Effector memory CD4-positive, alpha-beta T cell (primary cell): ENCODE measurements at places on chromosomes 13 and 19.

DNA sequence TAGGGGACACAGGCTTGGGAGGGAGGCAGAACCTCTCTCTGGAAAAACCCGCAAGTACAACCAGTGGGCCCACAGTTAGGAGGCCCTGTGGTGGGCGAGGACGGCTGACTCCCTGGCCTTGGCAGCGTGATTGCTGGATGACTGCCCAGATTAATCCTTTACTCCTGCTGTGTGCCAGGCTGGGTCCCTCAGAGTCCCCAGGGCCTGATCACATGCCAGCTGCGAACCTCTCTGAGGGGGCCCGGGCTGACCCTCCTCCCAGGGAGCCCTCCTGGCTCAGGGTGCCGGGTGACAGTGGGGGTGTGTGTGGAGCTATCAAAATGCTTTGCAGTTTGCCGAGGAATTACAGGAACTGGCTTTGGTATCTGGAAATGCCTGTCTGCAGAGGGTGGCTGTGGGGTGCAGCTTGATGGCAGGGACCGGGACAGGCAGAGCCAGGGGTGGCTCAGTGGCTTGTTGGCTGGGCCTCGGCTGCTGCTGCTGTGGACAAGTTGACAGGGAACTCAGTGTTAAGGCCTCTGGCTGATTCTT is 48.9 kb downstream of the DNM2 start:
- DNase-seq: no peak

GRCh38 chr13:40402931-40403431 is 263.5 kb downstream of the FOXO1 start:
- DNase-seq: no peak

GRCh38 chr13:67130444-67130843 is 99.7 kb downstream of the PCDH9 start:
- DNase-seq: no peak

DNA sequence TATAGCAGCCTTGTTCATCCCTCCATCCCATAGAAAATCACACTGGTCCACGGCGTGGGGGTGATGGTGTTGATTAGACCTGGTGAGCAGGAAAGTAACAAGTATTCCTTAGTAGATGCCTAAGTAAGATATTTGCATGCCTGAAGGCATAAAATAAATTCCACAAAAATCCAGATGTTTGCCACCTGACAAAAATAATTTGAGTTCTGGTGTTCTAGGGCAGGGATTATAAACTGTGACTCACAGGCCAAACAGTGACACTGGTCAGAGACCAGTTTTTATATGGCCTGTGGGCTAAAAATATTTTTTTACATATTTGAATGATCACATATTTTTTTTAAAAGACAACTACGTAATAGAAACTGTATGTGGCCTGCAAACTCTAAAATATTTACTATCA is 310.7 kb downstream of the RFC3 start:
- no peak for DNase-seq

GRCh38 chr13:30097089-30097488 is 210.3 kb downstream of the KATNAL1 start:
- no peak for DNase-seq

DNA sequence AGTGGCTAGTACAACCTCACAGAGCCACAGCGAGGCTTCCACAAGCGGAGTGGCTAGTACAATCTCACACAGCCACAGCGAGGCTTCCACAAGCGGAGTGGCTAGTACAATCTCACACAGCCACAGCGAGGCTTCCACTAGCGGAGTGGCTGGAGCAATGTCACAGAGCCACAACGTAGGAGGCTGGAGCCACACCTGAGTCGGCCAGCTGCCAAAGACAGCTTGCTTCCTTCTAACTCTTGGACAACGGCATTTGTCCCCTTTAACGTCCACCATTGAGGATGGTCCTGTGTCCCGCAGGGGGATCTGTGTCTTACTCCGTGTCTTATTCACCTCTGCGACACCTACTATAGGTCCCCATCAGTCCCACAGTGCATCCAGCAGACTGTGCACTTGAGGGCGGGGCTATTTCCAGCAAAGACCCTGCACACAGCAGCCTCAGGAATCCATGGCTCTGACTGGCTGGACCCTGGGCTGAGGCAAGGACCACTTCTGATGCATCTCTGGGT is 3.7 kb downstream of the ZNF787 start:
- DNase-seq: no peak

DNA sequence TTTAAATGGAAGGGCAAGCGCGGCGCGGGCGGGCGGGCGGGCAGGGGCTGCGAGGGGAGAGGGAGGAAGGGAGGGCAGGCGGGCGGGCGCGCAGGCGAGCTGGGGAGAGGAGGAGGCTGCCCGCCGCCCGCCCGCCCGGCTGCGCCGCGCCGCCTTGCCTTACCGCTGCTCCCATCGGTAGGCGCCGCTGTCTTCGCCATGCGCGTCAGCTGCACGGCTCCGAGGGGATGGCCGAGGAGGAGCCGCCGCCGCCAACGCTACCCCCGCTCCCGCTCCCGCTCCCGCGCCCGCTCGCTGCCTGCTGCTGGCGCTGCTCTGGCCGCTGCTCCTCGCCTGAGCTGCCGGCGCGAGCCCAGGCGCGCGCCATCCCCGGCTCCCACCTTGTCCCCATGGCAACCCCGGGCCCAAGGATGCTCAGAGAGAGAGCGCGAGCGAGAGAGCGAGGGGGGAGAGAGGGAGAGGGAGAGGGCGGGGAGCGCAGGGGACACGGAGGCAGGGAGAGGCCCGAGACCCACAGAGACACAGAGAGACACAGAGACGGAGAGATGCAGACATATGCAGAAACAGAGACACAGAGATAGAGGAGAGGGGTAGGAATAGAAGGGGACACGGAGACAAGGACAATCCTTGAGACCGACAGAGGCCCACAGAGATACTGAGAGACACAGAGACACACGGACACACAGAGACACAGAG is 40.3 kb downstream of the DEDD2 start:
- DNase-seq: peak; percentile 70

DNA sequence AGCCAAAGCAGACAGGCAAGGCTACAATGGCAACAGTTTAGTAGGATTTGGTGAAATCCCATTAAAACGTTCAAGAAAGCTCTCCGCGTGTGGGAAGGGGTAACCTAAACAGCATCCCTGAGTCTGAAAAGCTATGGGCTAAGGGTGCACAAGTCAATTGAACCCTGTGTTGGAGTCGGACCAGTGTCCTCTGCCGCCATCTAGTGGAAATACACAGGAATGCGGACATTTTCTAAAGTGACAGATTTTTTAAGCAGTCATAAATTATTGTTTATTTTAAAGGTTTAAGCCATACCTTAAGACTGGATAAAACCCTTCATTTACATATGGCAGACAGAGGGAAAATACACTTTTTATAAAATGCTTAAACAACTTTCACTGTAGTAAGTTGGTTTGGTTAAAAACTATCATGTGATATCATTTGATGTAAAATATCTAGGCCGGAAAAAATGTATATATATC is 26.5 kb upstream of the LSM14A start:
- DNase-seq: peak; percentile 7

DNA sequence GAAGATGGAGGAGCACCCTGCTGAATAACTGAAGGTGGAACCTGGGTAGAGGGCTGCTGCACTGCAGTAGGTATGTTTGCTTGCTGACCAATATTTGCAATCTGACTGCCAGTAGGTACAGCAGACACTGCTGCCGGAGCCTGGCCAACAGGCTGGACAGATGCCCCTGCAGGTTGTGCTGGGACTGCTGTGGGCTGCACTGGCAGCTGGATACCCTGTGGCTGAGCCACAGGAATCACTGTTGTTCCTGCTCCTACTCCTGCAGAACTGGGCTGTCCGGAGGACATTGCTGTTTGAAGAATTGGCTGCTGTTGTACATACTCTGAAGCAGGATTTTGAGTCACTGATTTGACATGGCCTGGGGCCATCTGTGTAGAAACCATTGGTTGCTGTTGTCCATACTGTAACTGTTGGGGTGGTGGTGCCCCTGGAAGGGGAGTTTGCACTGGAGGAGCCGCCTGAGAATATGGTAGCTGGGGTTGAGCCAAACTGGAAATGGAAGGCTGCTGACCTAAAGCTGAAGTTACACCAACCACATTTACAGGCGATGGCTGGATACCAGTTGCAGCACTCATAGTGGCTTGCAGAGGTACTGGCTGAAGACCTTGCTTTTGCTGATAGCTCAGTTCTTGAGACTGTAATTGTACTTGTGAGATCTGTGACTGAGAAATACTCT is 2.2 kb downstream of the TSC22D1 start:
- no peak for DNase-seq

DNA sequence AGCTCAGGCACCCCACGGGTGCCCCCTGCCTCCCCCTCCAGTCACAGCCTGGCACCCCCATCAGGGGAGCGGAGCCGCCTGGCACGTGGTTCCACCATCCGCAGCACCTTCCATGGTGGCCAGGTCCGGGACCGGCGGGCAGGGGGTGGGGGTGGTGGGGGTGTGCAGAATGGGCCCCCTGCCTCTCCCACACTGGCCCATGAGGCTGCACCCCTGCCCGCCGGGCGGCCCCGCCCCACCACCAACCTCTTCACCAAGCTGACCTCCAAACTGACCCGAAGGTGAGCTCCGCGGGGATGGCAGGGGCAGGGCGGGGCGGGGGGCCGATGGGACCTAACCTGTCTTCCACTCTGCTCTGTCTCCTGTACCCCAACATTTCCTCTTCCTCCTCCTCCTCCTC is 25.0 kb downstream of the CKM start:
- no peak for DNase-seq

GRCh38 chr19:35715355-35715809 is 2.4 kb upstream of the KMT2B start:
- DNase-seq: no peak

DNA sequence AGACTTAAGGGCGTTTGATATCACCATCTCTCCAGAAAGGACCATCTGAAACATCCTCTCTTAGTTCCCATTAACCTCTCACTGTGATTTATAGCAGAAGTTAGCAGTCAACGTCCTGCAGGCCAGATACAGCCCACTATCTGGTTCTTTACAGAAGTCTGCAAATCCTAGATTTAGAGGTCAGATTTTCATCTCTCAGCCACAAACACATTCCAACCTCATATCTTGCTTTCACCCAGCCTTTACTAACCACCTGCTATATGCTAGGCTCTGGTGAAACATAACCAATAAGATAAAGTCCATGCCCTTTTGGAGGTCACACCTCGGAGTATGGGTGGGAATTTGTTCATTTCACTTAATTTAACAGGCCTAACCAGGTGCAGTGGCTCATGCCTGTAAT is 76.8 kb upstream of the CACNA1A start:
- DNase-seq: no peak

GRCh38 chr13:59176775-59177174 is 987.0 kb downstream of the DIAPH3 start:
- DNase-seq: no peak

- DNase-seq: no peak
Observed at GRCh38 chr19:19470579-19470978, 44.8 kb downstream of the TSSK6 start.

GRCh38 chr19:58559275-58560006 is 1.0 kb upstream of the UBE2M start:
- DNase-seq: no peak

GRCh38 chr19:7801020-7801570 is 28.9 kb upstream of the EVI5L start:
- DNase-seq: no peak

- DNase-seq: no peak
Observed at GRCh38 chr19:16373989-16374388, 49.4 kb downstream of the KLF2 start.

DNA sequence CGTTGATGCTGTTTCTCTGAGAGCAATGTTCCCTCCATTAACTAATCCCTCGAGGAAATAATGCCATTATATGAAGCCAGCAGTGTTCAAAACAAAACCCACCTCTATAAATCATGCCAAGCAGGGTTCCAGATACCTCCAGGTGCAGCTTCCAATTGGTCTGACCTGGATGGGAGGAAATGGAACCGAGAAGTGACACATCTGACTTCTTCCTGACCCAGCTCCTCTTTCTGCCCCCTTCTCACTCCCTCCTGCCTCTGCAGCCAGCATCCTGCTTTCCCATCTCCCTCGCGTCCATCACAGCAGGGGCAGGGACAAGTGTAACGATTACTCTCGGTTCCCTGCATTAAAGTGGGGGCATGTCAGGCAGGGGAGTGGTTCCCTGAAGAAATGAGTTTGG is 37.5 kb downstream of the HSPH1 start:
- no peak for DNase-seq

DNA sequence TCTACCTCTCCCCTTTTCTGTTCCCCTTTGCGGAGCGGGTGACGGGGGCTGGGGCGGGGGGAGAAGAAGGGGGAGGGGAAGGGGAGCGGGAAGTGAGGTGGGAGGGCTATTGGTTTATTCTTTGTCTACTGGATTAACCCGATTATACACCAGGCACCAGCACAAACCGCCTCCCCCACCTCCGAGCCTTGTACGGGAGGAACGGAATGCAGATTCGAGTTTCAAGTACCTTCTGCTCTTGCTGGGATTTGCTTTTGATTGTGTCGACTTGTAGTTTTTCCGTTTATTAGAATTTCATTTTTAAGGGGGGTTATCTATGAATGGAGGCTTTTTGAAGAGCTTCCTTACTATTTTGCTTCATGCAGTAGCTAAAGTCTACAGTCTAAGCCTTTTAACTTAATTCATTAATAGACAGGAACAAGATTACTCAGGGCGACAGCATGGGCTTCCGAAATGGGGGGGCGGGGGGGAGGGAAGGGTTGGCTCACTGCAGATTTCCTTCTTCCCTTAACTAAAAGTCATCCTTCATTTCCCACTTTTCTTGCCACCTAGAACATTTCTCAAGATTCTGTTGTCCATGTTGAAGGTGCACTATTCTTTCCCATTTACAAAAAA is 937 bp upstream of the SPRY2 start:
- DNase-seq: no peak

DNA sequence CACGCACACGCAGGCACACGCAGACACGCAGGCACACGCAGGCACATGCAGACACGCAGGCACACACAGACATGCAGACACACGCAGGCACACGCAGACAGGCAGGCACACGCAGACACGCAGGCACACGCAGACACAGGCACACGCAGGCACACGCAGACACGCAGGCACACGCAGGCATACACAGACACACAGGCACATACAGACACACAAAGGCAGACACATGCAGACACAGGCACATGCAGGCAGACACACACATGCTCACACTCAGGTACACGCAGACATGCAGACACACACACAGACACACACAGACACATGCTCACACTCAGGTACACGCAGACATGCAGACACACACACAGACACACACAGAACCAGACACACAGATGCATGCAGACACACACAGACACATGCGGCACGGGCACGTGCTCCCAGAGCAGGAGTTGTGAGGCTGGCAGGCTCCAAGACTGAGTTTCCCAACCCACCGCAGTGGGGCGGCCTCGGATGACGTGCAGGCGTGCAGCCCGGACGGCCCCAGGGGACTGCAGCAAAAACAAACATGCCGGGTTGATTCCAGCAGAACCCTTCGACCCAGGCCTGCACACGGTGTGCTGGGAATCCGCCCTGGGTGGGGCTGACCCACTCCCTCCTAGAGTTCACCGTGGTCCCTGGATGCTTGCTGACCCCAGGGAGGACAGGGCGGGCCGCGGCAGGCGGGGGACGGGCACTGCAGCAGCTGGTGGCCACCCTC is 100.0 kb downstream of the GADD45B start:
- no peak for DNase-seq

GRCh38 chr13:62234780-62235440 is 819.3 kb upstream of the PCDH20 start:
- DNase-seq: no peak
